HFFc6 (cell line): ENCODE measurements at places on chromosomes 2 and 18.
A peak's percentile ranks its signal among the peaks of the same experiment; 100 is the strongest.

DNA sequence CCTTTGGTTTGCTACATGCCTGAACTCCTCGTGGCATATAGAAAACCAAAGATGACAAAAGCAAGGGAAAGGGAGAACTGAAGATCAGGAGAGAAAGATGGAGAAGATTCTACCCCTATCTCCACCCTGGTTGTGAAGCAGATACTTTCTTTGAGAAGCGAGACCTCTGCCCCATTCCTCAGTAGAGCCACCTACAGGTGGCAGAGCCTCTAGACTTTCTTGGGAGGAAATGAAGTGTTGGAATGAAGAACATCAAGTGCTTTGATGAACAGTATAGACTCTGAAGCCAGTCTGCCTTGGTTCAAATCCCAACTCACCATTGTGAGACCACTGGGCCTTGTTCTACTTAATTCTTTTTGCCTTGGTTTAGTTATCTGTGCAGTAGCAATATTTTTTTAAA lies 348.8 kb upstream of the ETAA1 start:
- DNase-seq = no peak

- no peak for DNase-seq
Measured at GRCh38 chr18:46338766-46339165, 234.6 kb downstream of the HAUS1 start.

GRCh38 chr2:158894078-158894477 lies 74.4 kb upstream of the TANC1 start:
- no peak for DNase-seq

DNA sequence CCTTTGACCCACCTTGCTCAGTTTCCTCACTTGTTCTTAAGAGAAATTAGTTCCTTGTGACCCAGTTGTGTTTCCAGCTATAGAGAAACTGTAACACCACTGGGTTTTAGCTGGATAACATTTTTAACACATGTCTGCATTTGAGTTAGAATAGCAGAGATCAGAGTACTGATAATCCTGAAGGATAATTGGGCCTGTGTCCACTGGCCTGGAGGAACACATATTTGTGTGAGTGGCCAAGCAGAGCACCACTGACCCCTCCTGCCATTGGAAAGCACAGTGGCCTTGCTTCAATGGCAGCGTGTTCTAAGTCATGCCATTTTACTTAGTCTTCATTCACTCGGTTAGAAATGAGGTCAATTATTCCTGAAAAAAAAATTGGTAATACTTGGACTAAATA lies 42.6 kb downstream of the PKP4 start:
- no peak for DNase-seq

DNA sequence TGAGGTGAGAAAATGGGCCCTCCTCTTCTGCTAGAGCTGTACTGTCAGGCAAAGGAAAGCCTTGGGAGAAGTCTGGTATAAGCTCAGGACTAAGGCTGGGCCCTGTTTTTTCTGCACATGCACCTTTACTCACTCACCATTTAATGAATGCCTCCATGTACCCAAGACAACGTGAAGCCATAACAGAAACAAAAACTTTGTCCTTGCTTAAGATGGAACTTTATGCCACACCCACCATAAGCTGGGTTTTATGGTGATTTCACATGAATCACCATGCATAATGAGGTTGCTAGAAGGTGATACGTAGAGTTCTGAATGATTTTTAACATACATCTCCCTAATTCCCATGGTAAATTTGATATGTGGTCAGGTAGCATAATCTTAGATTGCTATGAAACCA lies 63.7 kb upstream of the CYP26B1 start:
- peak; percentile 11 for DNase-seq

DNA sequence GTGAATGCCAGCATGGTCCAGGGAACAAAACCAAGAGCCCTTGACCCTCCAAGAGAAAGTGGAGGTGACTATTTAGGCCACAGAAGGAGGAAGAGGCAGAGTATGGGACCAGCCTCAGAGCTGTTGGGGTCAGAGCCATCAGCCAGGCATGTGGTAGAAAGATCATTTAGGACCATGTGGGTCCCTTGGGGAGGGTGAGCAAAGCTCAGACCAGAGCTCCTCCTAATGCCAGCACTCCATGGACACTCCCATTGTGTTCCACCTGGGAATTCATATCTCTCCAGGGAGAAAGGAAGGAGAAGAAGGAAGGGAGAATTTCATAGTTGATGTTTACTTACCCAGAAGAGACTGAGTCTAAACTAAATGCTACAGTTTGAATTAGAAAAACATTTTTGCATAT lies 73.2 kb downstream of the CYBRD1 start:
- DNase-seq = no peak

GRCh38 chr2:81853341-81853740 lies 1548.8 kb upstream of the LRRTM1 start:
- no peak for DNase-seq

DNA sequence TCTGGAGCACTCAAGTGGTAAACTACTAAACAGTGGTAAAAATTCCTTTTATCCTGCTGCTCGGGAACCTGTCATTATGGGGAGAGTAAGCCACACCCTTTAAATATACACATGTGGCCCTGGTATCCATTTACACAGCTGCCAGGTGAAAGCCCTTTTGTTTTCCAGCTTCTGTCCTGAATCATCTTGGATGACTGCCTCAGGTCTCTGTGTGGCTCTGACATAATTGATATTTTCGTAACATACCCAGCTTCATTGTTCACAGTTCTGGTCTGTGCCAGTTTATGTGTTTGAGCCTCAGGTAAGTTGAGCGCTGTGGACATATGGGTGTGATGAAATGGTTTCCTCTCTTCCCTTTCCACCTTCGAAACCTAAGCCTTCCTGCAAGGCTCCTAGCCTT lies 15.7 kb upstream of the TTC39C start:
- no peak for DNase-seq

GRCh38 chr2:45301307-45302277 lies 292.3 kb upstream of the SIX2 start:
- DNase-seq = no peak

- DNase-seq = no peak
Measured at GRCh38 chr2:84886791-84887190, 5.9 kb upstream of the TRABD2A start.

GRCh38 chr18:10579079-10579867 lies 53.4 kb downstream of the NAPG start:
- peak; percentile 52 for DNase-seq

- DNase-seq = no peak
Measured at GRCh38 chr2:70347831-70348230, 46.0 kb upstream of the FAM136A start.

DNA sequence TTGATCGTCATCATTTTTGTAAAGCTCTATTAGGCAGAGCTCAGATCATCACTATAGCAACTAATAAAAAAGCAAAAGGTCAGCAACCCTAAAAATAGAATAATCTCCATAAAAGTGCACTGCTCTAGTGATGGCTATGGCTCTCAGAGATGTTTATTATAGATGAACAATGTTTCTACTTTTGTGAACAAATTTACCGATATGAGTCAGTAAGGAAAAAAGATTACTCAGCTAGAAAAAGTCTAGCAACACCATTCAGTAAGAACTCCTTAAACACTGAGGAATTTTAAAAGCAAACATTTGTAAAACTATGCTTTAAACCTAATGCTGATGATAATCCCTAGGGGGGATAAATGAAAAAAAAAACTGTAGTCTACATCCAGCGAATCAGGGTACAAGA lies 69.6 kb downstream of the ACVR1C start:
- DNase-seq = no peak

- DNase-seq = no peak
Measured at GRCh38 chr2:579351-579886, 97.8 kb downstream of the TMEM18 start.

GRCh38 chr2:47127862-47128543 lies 27.1 kb downstream of the STPG4 start:
- DNase-seq = no peak

GRCh38 chr2:127173057-127173456 lies 47.0 kb downstream of the CYP27C1 start:
- DNase-seq = peak; percentile 87

- DNase-seq = no peak
Measured at GRCh38 chr2:38442643-38443541, 65.8 kb upstream of the ATL2 start.

DNA sequence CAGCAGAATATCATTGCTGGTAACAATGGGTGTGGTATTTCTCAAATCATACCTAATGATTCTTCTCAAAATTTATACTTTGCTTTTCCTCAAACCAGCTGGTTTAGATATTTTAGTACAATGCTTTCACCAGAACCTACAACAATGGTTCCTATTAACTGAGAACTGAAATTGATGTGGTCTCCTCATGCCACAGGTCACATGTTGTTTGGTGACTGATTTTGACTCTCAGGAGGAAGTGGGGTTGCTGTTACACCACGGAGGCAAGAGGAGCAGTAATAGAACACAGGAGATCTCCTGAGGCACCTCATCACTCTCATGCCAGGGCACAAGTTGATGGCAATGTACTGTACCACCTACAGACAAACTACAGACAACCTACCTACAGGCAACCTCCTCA lies 3.0 kb upstream of the CEP68 start:
- DNase-seq = no peak

- no peak for DNase-seq
Measured at GRCh38 chr18:25976554-25976953, 113.9 kb downstream of the SS18 start.

GRCh38 chr2:217286833-217287232 lies 427.0 kb upstream of the TNP1 start:
- peak; percentile 76 for DNase-seq

DNA sequence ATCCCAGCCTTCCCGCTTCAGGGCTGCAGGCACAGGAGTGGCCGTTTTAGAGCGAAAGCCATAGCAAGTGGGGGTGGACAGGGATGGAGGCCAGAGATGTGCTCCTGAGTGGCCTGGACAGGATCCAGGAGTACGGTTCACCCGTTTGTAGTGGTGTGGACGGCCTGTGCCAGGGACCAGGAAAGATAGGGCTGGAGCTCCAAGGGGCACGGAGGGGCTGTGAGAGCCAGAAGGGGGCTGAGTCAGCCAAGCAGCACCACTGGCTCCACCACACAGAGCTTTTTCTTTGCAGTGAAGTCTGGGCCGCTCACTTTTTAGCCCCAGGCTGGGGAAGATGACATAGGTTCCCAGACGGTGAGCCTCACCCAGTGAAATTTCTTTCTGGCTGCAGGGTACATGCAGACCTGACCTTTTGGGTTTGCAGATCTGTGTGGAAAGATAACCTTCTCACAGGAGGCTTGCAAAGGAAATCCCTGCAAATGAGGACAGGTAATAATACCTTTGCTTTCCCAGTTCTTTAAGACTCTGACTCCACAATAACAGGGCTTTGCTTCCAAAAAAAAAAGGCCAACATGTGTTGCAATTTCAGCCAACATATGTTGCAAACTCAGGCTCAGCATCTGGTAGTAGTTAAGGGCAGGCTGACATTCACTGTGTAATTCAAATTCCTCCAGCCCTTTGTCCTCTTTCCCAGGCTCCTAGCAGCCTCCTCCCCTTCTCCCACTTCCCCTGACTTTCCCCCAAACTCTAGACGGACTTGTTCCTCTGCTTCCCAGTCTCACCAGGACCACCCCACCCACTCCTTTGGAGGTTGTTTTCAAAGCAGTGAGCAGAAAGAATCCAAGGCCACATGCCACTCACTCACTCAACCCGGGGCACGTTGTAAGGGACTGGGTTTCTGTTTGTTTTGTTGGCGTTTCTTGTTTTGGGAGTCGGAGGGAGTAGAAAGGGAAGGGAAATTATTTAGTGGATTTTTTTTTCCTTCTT lies 20.3 kb upstream of the LAPTM4A start:
- peak; percentile 87 for DNase-seq

DNA sequence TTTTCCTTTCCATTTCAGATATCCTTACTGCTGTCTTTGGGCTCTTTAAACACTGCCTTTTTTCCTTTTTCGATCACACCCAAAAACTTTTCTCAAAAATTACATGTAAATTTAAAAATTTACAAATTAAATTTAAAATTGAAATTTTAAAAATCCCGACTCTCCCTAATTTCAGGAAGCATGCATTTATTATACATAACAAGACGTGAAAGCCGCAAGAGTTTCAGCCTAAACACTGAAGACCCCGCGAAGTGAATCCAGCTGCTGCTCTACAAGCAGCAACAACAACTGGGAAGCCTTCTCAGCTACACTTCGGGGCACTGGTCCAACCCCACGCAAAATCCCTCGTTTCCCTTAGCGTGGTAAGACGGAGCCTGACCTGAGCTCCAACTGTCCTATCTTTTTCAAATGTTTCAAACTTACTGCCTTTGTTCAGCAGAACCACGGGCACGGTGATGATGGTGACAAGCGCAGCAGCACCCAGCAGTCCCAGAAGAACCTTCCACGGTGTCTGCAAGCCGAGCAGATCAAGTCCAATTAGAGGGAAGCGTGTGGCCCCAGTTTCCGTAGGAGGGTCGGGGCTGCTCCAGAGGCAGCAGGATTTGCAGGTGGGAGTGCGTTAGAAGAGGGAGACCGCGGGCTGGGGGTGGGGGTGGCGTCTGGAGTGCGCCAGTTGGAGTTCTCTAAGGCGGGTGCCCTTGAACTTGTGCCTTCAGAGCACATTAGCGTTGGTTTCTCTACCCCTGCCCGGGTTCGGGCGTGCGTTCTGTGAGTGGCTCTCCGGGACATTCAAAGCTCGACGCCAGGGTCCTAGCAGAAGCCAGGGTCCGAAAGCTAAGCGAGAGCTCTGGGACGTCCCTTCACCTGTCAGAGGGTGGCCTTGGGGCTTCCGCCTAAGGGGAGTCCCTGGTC lies 783 bp downstream of the DPP4 start:
- no peak for DNase-seq

DNA sequence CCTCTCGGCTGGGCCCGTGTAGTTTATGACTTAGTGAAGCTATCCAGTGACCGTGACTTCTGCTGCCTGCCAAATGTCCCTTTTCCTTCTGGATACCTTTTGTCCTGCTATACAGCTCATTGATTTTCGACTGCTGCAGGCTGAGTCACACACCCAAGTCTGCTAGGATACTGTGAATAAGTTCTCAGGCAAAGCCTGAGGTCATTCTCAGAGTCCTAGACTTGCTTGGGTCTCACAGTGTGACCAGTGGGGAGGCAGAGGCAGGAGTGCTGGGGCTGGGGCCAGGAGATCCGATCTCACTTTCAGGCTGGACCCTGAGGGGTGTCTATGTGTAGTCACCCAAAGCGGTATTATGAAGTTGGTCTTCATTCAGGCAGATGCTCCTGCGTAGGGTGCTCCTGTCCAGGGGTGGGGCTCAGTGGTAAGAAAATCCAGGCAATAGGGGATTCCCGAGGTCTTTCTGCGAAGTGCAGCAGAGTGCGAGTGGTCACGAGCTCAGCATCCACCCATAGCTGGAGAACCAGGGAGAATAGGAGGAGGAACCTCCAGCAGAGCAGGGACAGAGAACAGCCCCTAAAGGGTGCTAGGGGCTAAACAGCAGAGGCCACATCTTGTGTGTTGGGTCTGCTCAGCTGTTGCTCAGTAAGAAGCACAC lies 268.6 kb upstream of the NCKAP5 start:
- peak; percentile 4 for DNase-seq

- DNase-seq = no peak
Measured at GRCh38 chr2:75166491-75166890, 32.8 kb downstream of the TACR1 start.

- DNase-seq = peak; percentile 86
Measured at GRCh38 chr2:181036848-181037603, 56.6 kb downstream of the UBE2E3 start.

GRCh38 chr2:142734770-142735169 lies 142.7 kb upstream of the KYNU start:
- no peak for DNase-seq
